NCI-H1417 treated with DMSO at 0.1 percent for 48 hours (cell line): ENCODE measurements at places on chromosomes 4 and X.

GRCh38 chrX:13689741-13690211 lies 848 bp downstream of the RAB9A start:
- DNase-seq: no peak

DNA sequence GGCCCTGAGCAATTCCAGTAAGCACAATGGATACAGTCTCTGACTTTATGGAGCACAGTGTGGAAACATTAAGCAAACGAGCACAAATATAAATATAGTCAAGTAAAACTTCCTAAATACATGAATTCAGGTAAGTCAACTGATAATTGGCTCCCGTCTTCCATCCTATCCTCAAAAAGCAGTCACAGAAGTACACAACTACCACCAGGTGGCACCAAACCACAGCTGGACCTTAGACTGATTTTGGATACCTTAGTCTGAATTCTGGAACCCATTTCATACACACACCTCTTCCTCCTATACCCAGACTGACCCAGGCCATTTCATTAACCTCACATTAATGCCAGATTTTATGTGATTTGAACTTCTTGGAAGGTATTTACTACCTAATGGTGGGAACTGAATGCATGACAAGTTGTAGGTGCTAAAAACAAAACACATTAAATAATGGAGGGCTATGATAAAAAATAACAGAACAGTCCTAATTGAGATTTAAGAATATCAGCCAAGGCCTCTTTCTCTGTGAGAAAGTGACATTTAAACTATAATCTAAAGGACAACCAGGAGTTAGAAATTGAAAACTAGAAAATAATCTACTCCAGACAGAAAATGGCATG lies 77.5 kb downstream of the ELF2 start:
- DNase-seq: peak; percentile 55

- no peak for DNase-seq
Measured at GRCh38 chr4:34512616-34513015, 1731.7 kb downstream of the ARAP2 start.

DNA sequence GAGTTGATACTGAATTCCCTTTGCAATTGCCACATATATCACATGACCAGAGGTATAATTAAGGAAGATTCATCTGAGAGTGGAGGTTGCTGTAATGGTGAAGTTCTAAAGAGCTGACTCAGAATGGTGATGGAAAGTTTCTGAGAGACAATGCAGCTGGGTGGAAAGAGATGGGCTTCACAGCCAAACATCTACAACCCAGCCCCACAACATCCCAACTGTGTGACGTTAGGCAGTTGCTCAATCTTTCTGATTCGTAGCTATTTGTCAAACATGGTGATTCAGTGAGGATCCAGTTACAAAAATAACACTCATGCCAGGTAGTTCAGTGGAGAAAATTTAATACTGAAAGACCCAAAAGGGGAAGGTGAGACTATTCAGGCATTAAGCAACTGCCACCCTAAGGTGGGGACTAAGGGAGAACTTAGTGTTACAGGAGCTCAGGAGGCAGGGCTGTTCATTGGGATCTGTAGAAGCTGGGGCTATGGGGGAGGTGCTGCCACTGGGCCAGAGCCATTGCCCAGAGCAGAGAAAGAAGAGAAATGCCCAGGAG lies 6.9 kb upstream of the AFF1 start:
- no peak for DNase-seq

- DNase-seq: no peak
Measured at GRCh38 chr4:166996216-166996615, 238.1 kb downstream of the SPOCK3 start.
